ENCODE measurements at places on chromosomes 12 and 14.

GRCh38 chr12:119147847-119148448, 30.8 kb upstream of the HSPB8 start:
- no peak for ATAC-seq

DNA sequence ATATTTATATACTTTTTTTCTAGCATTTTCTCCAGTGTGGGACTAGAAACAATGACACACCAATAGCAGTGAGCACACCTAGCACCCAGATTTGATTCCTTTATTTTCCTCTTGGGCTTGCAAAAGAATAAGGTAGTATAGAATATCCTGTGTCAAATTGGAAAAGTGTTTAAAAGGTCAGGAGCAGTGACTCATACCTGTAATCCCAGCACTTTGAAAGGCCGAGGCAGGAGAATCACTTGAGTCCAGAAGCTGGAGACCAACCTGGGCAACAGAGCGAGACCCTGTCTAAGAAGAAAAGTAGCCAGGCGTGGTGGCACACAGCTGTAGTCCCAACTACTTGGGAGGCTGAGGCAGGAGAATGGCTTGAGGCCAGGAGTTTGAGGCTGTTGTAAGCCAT, 53.8 kb upstream of the SGPP1 start:
- no peak for ATAC-seq

GRCh38 chr14:80388980-80389711, 177.8 kb upstream of the DIO2 start:
- ATAC-seq: peak; percentile 94

GRCh38 chr12:40775661-40776060, 83.4 kb downstream of the CNTN1 start:
- ATAC-seq: no peak

DNA sequence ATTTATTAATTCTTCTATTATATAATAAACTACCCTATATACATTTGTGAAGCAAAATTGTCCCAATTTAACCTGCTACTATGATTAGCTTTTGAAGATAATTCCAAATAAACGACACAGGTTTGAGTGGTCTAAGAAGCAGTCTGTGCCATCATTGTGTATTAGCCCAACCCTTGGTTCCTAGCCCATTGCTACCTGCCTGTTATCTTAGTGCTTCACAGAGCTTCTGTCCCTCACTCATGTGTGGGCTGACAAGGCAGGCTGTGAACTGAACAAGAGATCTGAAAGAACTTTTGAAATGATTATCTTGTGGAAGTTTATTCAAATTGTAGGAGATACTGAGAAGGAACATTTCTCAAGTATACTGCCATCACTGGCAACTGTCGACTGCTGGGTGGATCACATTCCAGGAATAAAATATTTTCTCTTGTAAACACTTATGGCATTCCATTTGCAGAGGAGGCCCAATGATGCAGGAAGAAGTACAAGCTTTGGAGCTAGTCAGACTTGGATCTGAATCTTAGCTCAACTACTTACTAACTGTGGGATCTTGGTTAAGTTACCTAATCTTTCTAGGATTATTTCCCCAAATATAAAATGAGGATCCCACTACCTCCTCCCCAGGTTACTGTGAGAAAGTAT, 7.8 kb upstream of the MTERF2 start:
- peak; percentile 88 for ATAC-seq

DNA sequence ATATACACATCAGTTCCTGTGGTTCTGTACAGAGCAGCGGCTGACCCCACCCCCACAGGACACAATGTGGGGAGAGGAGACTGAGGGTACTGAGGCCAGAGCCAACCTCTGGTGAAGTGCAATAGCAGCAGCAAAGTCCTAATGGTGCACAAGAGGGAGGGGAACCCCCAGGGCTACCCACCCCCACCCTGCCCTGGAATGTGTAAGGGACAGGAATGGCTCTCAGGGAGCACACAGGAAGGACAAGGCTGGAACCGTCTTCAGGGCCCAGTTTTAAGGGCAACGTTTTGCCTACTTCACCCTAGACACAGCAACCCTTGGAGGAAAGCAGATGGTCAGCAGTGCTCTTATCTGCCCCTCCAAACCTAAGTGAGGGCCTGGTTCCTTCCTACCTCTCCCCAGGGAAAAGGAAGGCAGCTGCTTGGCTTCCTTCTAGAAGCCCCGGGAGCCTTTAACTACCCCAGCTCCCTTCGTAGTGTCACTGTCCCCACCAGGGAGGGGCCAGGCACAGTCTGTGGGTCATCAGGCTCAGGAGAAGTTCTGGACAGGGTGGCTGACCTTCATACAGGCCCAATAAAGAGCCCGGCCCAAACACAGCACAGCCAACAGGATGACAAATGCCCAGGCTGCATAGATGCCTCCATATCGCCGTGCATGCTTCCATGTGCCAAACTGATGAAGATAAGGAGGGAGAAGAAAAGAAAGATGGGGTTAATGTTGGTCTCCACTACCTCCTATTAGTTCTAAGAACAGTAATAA, 3.0 kb downstream of the PIP4P1 start:
- no peak for ATAC-seq

GRCh38 chr12:99476956-99477355, 170.6 kb upstream of the GARIN6 start:
- no peak for ATAC-seq

- ATAC-seq: no peak
Observed at GRCh38 chr12:48023386-48023785, 19.1 kb upstream of the COL2A1 start.

GRCh38 chr12:48350249-48351021, at the start of gene ZNF641:
TSS of gene ZNF641 (minus strand) at chr12:48350919. CDS start at chr12:48348090, 2,829 bp downstream.
- peak; percentile 93 for ATAC-seq

- ATAC-seq: no peak
Observed at GRCh38 chr14:28467611-28468010, 299.0 kb upstream of the FOXG1 start.

GRCh38 chr14:65168840-65169239, 66.5 kb upstream of the MAX start:
- ATAC-seq: no peak

DNA sequence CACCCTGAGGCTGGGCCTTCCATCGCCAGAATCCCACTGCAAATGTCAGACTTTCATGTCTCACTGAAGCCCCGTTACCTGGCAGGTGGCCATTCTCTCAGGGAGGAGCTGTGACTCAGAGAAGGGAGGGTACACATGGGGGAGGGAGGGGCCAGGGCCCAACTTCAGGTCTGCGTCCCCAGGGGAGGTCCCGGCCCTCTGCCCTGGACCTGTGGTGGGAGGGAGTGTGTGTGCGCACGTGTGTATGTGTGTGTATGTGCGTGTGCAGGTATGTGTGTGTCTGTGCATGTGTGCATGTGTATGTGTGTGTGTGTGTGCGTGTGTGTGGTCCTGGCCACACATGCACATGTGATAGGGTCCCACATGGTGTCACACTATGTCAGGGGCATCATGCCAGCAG, 50.9 kb downstream of the MVK start:
- no peak for ATAC-seq

DNA sequence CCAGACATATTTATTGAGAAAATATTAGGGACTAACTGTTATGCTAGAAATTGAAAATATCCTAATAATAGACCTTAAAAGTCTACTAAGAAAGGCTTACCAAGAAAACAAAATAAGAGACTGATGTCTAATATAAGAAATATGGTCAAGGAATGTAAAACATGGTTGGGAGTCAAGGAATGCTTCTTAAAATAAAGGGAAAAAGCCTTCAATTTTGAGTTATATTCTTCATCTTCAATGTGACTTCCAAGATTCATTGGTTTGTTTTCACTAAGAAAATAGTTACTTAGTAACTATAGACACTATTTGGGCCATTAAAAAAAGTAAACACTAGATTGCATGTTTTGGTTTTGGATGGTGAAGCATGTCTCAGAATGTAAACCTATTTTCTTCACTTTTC, 88.1 kb upstream of the ETV6 start:
- ATAC-seq: no peak

GRCh38 chr14:92460916-92461579, 52.5 kb upstream of the RIN3 start:
- peak; percentile 75 for ATAC-seq

GRCh38 chr14:56117765-56118610, at the start of gene PELI2:
TSS of gene PELI2 (plus strand) at chr14:56118411. CDS start at chr14:56118661, 250 bp downstream.
- ATAC-seq: peak; percentile 56

All from SK-N-SH treated with all-trans-retinoic acid at 6 μM for 48 hours (cell line).